NCI-H748 treated with DMSO at 0.1 percent for 48 hours (cell line): ENCODE measurements at places on chromosomes 7 and 10.

- DNase-seq, result no peak
Observed at GRCh38 chr10:70588859-70589570, 13.5 kb downstream of the PRF1 start.

GRCh38 chr10:97814996-97815395 is 34.6 kb upstream of the GOLGA7B start:
- no peak for DNase-seq

- DNase-seq, result no peak
Observed at GRCh38 chr7:43771573-43771972, 13.1 kb downstream of the BLVRA start.

DNA sequence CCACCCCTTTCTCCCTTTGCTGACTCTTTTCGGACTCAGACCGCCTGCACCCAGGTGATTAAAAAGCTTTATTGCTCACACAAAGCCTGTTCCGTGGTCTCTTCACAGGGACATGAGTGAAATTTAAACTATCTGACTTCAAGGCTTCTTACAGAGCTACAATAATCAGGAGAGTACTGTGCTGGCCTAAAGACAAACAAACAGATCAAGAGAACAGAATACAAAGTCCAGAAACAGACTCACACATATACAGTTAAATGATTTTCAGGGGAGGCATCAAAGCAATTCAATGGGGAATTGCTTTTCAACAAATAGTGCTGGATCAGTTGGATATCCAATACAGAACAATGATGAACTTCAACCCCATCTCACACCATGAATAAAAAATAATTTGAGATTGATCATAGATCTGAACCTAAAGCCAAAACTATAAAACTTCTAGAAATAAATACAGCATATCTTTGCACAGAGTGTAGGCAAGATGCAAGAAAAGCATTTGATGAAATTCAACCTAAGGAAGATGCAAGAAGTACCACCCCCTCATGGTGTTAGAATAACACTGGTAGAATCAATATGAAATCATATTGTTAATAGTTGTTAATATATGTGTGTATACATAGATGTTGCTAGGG is 96.5 kb downstream of the ZFAND4 start:
- DNase-seq, result no peak

DNA sequence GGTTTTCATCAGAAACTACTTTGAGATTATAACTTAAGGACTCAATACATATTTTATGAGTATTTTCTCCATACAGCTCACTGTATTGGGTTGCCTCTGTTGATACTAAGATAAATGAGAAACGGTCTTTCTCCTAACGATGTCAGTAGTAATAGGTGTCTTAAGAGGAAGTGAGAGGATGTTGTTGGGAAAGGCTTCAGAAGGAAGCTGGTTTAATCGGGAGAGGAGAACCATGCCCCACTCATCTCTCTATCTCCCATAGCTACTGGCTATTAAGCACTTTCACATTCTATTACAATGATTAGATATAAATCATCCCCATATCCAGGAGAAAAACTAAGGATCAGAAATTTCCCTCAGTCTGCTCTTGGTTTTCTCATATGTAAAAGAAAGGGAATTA is 2.0 kb downstream of the CLEC5A start:
- DNase-seq, result no peak

DNA sequence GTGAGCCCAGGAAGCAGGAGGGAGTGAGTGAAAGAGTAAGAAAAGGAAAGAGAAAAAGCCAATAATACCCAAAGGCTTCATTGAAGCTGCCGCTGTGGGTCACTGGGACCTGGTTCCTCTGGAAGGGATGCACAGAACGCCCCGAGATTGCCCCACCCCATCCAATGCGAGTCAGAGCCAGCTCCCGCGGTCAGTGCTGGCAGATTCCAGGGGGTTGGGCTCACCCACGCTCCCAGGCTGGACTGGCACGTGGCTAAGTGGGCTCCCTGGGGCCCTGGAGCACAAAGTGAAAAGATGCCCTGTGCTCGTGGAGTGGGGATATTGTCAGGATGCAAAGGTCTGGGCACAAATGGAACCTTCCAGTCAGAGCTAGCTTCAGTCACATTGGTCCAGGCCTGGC is 117.0 kb downstream of the OAT start:
- DNase-seq, result no peak

GRCh38 chr10:128003521-128003920 is 96.6 kb downstream of the PTPRE start:
- no peak for DNase-seq

GRCh38 chr7:80175744-80176143 is 41.1 kb downstream of the GNAI1 start:
- DNase-seq, result no peak

- no peak for DNase-seq
Observed at GRCh38 chr7:42914009-42914408, 2.1 kb upstream of the C7orf25 start.

GRCh38 chr7:44678471-44679179 is 70.0 kb upstream of the ZMIZ2 start:
- DNase-seq, result no peak

- DNase-seq, result no peak
Observed at GRCh38 chr7:2993868-2994267, 49.8 kb downstream of the CARD11 start.
